ENCODE measurements at places on chromosomes 3 and 15. TPM values are rescaled to one million over a fixed set of nuclear protein-coding genes. Genes with fewer than 3 reads are reported as not detected.

WDR76 gene
- 3.4 TPM for total RNA-seq

HIGD2B gene
- not detected for total RNA-seq

DNA sequence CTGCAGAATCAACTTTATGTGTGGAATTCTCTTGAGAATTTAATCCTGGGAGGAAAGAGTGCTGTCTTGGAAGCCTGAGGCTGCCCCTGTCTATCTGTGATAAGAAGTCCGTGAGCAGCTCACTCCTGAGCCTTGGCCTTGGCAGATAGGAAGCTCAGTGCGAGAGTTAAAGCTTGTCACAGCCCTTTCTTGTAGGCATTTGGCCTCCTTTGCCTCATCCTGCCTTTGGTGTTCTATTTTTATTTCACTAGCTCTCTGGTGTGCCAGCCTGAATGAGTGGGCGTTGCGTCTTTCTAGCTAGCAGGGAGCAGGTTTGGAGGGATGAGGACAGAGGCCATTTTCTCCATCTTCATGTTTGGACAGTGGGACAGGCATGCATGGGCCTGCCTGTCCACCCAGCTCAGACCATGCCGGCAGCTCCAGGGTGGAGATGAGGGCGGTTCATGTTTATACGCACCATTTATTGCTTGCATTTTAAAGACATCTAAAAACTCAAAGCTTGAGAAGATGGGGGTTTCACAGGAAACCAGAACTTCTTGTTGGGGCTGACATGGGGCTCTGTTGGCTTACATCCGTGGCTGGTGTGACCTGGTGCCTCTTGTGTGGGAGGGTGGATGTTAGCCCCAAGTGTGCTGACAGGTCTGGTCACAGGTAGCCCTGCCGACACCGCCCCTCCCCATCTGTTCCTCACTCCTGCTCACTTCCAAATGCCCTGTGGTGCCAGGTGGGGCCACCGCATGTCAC lies 29.8 kb downstream of the IRAK2 start:
- peak overlapping the region; percentile 97 for H3K27ac ChIP-seq
- no peak overlapping the region for H3K4me3 ChIP-seq
- no peaks in the 10 kb centered on the region for H3K27me3 ChIP-seq
- H3K36me3 ChIP-seq = no peaks in the 10 kb centered on the region

- no peak overlapping the region for H3K4me3 ChIP-seq
- peaks cover 7% of the 10 kb centered on the region for H3K4me1 ChIP-seq
- H3K27ac ChIP-seq = no peak overlapping the region
- H3K36me3 ChIP-seq = no peaks in the 10 kb centered on the region
These were observed 41.1 kb downstream of the IFT57 start for GRCh38 chr3:108181172-108181571.

DNA sequence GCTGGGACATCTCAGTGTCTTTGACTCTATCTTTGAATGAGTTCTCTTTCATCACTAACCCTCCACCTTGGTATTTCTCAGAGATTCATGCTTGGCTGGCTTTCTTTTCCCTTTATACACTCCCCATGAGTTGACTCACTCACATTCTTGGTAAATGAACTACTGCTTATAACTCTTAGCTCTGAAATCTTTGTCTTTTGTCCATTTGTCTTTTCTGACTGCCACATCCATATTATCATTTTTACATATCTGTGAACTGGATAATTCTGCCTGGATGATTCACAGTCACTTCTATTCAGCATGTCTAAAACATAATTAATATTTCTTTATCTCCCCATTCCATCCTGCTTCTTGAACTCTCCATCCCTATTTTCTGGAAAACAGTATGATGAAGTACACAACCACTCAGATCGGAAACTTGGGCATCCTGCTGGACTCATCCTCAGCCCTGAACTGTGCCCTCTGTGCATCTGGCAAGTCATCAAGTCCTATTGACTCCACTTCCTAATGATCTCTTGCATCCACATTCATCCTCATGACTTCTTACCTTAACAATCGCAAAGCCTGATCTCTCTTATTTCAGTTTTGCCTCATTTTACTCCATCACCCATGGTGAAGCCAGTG lies 66.9 kb downstream of the KCNAB1 start:
- H3K36me3 ChIP-seq = no peaks in the 10 kb centered on the region
- H3K27me3 ChIP-seq = no peaks in the 10 kb centered on the region

GRCh38 chr3:159273608-159274007 lies 471.8 kb downstream of the MFSD1 start:
- no peaks in the 10 kb centered on the region for H3K27me3 ChIP-seq
- H3K36me3 ChIP-seq = no peaks in the 10 kb centered on the region
- H3K27ac ChIP-seq = no peak overlapping the region
- no peak overlapping the region for H3K4me3 ChIP-seq

DNA sequence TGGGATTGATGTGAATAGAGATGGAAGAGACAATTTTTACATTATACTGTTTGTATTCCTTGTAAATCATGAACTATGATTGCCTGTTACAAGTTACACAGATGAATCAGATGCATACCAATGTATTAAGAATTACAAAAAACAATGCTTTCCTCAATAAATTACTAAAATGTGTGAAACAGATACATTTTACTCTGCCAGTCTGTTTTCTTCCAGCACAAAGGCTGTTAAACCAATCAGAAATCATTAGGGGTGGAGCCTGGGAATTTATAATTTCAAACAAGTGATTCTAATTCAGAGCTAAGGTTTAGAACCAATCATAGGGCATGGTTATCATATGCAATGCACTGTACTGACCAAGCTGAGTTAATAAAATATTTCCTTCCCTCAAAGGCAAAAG lies 21.8 kb upstream of the ANKRD28 start:
- H3K36me3 ChIP-seq = no peaks in the 10 kb centered on the region
- H3K27ac ChIP-seq = no peak overlapping the region
- H3K4me3 ChIP-seq = no peak overlapping the region

- no peaks in the 10 kb centered on the region for H3K4me1 ChIP-seq
- H3K4me3 ChIP-seq = no peak overlapping the region
- DNase-seq = no peak
- no peaks in the 10 kb centered on the region for H3K36me3 ChIP-seq
- no peak overlapping the region for H3K27ac ChIP-seq
- no peaks in the 10 kb centered on the region for H3K27me3 ChIP-seq
These were observed 107.8 kb downstream of the ADAM10 start for GRCh38 chr15:58641660-58642059.

DNA sequence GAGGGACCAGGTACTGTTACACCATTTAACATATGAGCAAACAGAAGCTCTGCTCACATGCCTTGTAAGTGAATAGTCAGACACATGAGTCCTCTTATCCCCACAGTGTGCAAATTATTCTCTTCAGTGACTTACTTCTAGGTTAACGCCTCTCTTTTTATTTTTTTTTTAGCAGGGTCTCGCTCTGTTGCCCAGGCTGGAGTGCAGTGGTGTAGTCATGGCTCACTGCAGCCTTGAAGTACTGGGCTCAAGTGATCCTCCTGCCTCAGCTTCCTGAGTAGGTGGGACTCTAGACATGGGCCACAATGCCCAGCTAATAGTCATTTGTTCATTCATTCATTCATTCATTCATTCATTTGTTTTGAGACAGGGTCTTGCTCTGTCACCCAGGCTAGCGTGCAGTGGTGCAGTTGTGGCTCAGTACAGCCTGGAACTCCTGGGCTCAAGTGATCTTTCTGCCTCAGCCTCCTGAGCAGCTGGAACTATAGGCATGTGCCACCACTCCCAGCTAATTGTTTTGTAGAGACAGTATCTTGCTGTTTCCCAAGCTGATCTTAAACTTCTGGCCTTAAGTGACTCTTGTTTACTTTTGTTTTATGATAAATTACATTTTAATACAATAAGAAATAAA lies 94.7 kb downstream of the LRRC28 start:
- H3K27ac ChIP-seq = no peak overlapping the region
- peaks cover 8% of the 10 kb centered on the region for H3K4me1 ChIP-seq
- DNase-seq = no peak
- H3K27me3 ChIP-seq = no peaks in the 10 kb centered on the region

- H3K36me3 ChIP-seq = no peaks in the 10 kb centered on the region
- no peak overlapping the region for H3K27ac ChIP-seq
- H3K27me3 ChIP-seq = no peaks in the 10 kb centered on the region
- no peak for DNase-seq
These were observed 58.8 kb downstream of the ASB7 start for GRCh38 chr15:100661156-100661555.

DNA sequence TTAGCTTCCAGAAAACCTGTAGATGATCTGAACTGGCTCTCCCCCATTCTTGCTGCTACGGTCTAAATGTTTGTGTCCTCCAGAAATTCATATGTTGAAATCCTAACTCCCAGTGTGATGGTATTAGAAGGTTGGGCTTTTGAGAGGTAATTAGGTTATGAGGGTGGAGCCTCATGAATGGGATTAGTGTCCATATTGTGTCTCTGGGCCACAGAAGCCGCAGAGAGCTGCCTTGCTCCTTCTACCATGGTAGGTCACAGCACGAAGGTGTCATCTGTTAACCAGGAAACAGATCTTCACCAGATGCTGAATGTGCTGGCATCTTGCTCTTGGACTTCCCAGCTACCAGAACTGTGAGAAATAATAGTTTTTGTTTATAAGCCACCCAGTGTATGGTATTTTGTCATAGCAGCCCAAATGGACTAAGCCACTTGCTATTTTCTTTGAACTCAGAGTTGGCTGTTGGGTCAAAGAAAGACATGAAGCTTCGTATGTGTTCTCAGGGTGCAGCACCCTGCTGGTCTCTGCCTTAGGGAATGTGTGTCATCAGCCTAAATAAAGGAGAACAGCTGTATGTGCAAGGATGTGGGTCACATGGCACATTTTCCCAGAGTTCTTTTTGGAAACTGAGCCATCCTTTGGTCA lies 317.5 kb upstream of the SLCO3A1 start:
- H3K27me3 ChIP-seq = no peaks in the 10 kb centered on the region
- peaks cover 13% of the 10 kb centered on the region for H3K4me1 ChIP-seq
- peak; percentile 52 for DNase-seq
- no peak overlapping the region for H3K4me3 ChIP-seq

- H3K4me3 ChIP-seq = no peak overlapping the region
- H3K27ac ChIP-seq = no peak overlapping the region
- no peak for DNase-seq
- H3K4me1 ChIP-seq = no peaks in the 10 kb centered on the region
These were observed 19.5 kb downstream of the XYLB start for GRCh38 chr3:38366082-38366481.

DNA sequence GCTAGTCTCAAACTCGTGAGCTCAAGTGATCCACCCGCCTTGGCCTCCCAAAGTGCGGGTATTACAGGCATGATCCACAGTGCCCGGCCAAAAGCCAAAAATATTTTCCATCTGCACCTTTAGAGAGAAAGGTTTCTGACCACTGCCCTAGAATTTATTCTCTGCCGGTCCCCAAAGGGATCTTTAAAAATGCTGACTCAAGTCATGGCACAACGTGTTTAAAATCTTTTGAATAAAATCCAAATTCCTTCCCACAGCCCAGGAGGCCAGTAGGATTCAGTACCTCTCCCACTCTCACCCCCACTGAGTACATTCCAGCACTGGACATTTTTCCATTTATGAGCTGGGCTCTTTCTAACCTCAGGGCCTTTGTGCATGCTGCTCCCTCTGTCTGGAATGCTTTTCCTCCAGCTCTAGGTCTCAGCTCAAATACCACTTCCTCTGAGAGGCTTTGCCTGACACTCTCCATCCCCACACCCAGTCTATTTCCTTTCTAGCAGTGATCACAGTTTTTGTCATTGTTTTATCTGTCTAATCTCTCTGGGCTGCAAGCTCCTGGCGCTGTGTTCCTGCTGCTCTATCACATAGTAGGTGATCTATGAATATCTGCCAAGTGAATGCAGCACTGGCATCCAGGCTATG lies 502.9 kb downstream of the SHQ1 start:
- H3K4me1 ChIP-seq = peaks cover 46% of the 10 kb centered on the region
- H3K27ac ChIP-seq = no peak overlapping the region
- no peaks in the 10 kb centered on the region for H3K27me3 ChIP-seq
- H3K4me3 ChIP-seq = no peak overlapping the region
- H3K36me3 ChIP-seq = no peaks in the 10 kb centered on the region

DNA sequence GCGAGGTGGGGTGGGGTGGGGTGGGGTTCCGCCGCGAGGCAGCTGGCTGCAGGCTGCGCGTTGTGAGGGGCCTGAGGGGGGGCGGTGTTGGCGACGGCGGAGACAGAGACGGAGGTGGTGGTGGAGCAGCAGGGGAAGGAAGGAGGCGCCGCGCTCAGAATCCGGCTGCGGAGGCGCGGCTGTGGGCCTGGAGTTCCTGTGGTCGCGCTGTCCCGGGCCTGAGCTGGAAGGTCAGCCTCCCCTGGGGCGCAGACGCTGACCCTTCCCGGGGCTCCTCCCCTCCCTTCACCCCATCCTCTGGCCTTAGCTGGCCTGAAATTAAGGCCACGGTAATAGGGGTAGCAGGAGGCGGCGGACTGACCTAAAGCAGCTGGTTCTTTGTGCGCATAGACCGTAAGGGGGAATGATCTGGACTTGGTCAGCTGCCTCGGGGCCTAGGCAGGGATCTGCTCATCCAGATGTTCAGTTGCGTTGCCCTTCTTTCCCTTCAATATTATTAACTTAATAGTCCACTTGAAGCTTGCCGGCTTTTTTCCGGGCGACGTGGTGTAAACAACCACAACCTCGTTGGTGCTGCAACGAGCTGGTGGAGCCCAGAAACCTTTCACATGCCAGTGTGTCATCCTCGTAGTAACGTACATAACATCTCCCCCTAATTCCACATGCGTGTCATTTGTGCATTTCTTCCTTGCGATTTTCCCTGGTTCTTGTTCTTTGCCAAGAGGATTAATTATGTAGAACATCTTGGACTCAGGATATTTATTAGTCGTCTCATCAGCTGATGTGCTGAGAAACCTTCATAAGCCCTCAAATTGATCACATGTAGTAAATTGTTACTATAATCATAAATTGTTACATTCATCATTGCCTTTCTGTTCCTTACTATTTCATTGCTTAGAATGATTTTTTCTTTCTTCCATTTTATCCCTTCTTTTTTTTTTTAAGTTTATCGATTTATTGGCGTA lies 626 bp downstream of the SEC62 start:
- peak overlapping the region; percentile 99 for H3K27ac ChIP-seq
- peak overlapping the region; percentile 65 for H3K4me3 ChIP-seq
- H3K36me3 ChIP-seq = no peaks in the 10 kb centered on the region
- H3K27me3 ChIP-seq = no peaks in the 10 kb centered on the region
- H3K4me1 ChIP-seq = peaks cover 57% of the 10 kb centered on the region

Data from vagina (tissue), 2 donors.